ENCODE measurements at places on chromosomes 2 and 18.

- DNase-seq: no peak
These were observed 12.8 kb downstream of the UPP2 start for GRCh38 chr2:158114516-158114915.

GRCh38 chr18:58303363-58303762, 259.3 kb downstream of the NEDD4L start:
- DNase-seq: no peak

GRCh38 chr18:68722821-68723220, 7.9 kb upstream of the TMX3 start:
- DNase-seq: no peak

- DNase-seq: no peak
These were observed 255.5 kb downstream of the RIT2 start for GRCh38 chr18:42860011-42860410.

DNA sequence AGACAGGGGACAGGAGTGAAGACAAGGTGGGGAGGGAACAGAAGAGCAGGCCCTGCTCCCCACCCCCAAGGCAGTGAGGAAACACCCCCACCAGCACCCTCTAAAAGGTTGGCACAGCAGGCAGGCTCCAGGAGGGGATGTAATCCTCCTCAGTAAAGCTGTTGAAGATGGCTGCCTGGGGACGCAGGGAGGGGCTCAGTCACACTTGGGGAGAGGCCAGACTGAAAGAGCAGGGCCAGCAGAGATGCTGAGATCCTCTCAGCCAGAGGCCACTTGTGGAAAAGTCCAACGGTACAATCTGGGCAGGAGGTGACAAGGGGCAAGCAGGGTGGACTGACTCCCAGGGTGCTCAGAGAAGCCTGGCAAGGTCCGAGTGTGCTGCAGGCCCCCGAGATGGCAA, 154.8 kb upstream of the ID2 start:
- DNase-seq: no peak

DNA sequence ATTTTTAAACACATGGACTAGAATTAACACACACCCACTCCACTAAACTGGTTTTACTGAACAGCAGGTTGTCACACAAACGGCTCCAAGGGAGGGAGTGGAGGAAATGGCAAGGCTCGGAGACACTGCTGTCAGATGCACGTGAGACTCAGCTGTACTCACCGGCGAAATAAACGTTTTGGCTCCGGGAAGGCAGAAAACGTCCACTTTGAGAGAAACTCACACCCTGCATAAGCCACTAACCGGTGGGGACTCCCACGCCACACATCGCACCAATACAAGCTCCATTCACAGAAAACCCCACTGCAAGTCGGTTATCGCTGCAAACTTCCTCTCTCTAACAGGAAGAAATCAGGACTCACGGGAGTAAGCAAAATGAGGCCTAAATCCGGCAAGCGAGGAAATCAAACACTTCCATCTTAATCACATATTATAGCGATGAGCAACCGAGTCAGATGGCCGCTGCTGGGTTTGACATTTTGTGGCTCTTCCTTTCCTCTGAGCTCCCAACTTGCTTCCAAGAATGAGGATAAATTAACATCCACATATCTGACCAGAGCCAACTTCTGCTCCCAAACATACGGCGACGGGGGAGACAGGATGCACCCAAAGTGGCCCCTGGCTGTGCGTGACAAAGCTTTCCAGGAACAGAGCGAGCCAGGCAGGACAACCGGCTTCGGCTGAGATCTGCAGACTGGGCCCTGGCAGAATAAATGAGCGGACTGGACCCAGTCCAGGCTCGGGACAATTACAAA, 63.5 kb downstream of the HDAC4 start:
- no peak for DNase-seq

DNA sequence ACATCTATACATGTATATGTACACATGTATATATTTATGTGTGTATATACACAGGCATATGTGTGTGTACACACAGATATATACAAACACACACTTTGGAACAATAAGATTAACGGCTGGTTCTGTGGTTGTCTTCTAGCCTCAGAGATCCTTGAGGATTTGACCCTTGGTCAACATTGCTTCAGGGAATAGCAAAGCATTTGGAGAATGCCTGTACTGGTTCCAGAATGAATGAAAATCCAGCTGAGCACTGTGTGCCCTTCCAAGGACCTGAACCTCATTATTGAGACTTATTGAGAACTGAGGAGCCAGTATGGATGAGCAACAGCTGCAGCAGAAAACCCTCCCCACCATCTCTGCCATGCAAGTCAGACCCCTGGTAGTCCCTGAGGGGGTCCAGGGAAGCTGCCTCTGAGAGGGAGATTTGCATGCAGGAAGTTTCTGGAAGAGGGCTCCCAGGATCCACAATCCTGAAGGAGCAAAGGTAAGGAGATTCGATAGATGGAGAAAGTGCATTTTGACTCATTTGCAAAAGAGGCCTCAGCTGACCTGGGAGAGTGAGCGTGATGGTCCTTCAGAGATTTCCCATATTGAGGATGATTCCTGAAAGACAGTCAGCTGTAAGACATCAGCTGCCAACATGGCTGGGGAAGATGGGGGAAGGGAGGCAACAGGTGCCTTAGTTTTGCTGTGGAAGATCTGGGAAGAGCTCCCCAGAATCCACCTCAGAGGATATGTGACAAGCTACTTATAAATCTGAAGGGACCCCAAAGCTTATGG, 166.6 kb upstream of the NCKAP5 start:
- no peak for DNase-seq

- DNase-seq: no peak
These were observed 141.5 kb upstream of the NDUFV2 start for GRCh38 chr18:8960740-8961657.

GRCh38 chr2:71633086-71633485, 179.7 kb downstream of the DYSF start:
- DNase-seq: no peak

GRCh38 chr2:42556315-42556890, 12.0 kb upstream of the MTA3 start:
- no peak for DNase-seq

DNA sequence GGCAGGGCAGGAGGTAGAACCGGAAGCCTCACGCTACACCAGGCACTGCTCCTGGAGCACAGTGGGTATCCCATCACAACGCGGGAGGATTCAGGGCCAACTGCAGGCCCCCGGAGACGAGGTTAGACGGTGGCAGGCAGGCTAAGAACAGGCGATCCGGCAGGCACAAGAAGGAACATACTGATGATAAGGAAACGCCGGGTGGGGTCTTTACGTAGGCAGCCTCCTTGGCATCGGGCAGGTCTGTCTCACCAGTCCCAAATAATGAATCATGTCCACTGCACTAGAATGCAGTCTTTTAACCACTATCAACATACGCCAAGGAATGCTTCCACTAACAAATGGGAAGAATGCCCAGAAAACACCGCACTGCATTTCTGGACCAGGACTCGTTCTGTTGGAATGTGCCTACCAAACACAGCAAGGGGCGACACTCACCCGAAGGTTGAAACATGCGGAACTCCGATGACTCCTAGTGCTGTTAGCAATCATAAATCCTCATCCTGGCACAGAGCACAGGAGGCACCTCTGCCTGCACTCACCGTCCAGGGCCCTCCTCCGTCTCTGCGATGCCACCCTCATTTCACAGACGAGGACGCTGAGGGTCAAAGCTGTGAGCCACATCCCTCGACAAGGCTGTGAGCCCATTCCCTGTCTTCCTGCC, 35.2 kb downstream of the ZNF516 start:
- no peak for DNase-seq

- peak; percentile 8 for DNase-seq
These were observed 136.2 kb downstream of the SLC8A1 start for GRCh38 chr2:40315683-40316082.

DNA sequence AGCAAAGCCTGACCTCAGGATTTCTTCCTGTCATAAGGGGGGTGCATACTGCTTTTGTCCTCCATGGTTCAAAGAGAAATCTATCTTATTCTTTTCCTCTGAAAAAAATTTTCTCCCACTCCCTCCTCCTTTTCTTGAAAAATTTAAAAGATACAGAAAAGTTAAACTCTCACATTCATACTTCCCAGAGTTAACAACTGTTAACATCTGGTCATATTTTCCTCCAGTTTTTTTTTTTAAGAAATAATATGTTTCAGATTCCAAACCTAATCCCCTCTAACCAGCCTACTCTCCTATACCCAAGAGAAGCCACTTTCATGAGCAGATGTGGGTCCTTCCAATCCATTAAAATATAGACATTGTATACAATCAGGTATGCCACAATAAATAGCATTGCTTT, 378.9 kb upstream of the HNRNPA3 start:
- DNase-seq: no peak

DNA sequence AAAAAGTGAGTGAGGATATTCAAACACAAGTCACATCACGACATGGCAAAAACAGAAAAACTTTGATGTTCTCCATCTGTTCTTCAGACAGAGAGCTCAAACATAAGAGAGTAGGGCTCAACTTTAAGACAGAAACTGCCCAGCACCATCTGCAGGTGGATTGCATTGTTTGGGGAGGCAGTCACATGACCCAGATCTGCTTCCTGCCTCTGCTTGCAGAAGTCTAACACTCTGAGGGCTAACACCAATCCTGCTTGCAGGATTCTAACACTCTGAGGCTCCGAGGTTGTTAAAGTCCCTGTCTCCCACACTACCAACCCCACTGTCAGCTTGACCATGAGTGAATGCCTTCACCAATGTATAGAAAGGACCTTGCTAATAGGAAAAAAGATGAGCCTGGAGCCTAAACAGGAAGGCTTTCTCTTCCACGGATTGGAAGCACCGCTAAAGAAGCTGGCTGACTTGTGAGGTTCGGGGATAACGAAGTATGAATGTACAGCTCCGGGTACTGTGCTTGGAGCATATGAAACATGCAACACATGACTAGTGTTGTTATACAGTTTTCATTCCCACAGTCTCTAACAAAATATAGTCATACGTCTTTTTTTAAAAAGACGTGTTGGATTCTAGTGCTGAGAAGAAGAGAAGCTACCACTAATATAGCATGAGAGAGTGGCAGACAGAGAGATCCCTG, 176.6 kb upstream of the CREB1 start:
- DNase-seq: no peak

DNA sequence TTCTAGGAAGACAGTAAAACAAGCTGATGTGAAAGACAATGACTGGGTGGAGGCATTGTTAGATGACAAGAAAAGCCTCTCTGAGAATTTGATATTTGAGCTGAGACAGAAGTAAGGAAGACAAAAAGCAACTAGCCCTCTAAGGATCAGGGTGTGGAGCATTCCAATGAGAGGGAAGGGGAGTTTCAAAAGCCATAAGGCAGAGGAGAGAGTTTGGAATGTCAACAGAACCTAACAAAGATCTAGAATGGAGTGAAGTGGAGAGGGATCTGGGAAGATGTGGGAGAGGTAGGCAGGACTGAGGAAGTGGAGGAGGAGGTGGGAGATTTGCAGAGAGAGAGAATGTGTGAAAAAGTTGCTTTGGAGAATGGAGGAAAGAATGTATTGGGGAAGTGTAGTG, 17.3 kb upstream of the ASXL2 start:
- DNase-seq: no peak

GRCh38 chr2:197786010-197786877, 1.1 kb upstream of the BOLL start:
- DNase-seq: no peak

- peak; percentile 3 for DNase-seq
These were observed 62.8 kb upstream of the TSPYL6 start for GRCh38 chr2:54318821-54319220.

- no peak for DNase-seq
These were observed 110.5 kb upstream of the TACR1 start for GRCh38 chr2:75309596-75310463.

- no peak for DNase-seq
These were observed 1702.6 kb upstream of the LRRTM1 start for GRCh38 chr2:82007071-82007664.

DNA sequence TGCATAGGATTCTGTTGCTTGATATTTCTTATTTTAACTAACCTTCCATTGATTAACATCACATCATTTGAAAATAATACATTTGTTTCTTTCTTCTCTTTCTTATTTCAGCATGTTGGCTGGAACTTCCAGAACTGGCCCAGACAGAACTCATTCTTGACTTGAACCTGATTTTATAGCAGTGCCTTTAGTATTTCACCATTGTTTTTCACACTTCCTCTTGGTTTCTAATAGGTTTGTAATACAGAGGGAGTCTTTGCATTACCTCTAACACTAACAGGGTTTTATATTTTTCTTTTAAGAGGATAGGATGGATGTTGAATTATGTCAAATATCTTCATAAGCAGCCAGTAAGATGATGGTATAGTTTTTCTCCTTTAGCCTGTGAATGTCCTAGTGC, 39.2 kb downstream of the SEMA4F start:
- DNase-seq: no peak

- DNase-seq: no peak
These were observed 507.8 kb downstream of the FBXO15 start for GRCh38 chr18:73639788-73640187.

DNA sequence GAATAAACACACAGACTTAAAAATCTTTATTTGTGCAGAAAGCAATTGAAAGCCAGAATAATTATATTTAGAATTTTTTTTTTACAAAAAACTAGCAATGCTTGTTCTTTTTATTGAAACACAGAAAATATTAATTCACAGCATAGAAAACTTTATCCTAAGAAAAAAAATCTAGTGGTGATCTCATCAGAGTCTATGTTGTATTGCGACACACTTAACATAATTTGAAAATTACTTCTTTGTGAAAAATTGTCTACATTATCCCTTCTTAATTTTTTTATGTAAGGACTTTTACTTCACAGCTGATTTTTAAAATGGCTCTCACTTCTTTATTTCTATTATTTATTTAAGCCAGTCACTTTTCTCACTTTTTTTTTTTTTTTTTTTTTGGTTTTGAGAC, 103.4 kb downstream of the LDLRAD4 start:
- DNase-seq: no peak

GRCh38 chr2:223865124-223865523, 27.7 kb upstream of the AP1S3 start:
- no peak for DNase-seq

DNA sequence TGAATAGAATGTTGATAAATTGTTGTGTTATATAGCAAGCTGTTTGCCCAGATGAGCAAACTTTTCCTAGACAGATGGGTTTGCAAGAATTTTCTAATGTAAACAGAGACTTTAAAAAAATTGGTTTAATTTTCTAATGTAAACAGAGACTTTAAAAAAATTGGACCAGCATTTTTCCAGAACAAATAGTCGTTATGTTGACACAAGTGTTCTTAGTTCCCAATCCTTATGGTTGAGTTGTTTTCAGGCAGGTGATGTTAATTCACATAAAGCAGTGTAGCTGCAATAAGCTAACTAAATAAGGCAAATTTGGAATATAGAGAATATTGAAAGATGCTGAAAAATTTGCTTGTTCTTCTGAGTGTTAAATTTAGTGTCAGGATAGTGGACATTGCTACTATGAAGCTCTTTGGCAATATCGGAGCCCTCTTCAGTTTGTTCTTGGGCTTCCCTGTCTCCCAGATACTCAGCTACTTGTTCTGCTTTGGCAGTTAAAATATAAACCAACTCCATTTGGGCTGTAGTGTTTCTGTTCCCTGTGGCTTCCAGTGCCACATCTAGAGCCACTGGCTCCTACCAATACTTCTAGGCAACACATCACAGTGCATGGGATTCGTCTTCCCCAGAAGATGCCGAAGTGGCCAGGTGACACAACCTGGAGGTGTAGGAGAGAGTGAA, 105.7 kb downstream of the DYNAP start:
- DNase-seq: no peak

Data from NCI-H1694 (cell line).